ENCODE measurements at places on chromosomes 5 and 9.

GRCh38 chr9:5671711-5672353 lies 42.9 kb downstream of the RIC1 start:
- no peak for DNase-seq

DNA sequence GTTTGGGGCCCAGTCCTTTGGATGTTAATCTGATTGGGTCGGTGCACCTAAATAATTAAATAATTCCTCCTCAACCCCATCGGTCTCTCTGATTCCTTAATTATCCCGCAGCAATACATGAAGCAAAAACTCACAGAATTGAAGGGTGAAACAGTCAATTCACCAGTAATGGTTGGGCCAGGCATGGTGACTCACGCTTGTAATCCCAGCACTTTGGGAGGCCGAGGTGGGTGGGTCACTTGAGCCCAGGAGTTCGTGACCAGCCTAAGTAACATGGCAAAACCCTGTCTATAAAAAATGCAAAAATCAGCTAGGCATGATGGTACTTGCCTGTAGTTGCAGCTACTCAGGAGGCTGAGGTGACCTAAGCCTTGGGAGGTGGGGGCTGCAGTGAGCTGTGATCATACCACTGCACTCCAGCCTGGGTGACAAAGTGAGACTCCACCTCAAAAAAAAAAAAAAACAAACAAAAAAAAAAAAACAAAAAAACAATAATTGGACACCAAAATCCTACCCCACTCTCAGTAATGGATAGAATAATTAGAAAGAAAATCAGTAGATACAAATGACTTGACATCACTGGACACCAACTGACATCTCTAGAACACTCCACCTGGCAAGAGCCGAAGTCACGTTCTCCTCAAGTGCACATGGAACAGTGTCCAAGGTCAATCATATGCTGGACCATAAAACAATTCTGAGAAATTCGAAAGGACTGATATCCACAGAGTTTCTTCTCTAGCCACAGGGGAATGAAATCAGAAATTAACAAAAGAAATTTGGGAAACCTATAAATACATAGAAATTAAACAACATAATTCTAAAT lies 5.3 kb downstream of the ABO start:
- no peak for DNase-seq

DNA sequence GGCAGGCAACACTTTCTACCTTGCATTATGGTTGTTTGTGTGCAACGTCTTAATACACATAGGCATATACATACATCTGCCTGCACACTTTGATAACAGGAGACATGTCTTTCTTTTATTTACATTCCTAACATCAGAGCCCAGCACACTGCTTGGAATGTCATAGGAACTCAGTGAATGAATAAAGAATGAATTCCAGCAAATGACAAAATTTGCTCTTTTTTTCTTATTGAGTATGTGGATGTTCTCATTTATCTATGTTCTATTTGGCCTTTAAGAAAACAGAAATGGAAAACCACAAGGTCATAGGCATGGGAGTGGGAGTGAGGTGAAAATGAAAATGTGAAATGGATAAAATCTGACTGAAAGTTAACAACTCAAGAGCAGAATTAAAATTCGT lies 36.3 kb upstream of the PALM2AKAP2 start:
- DNase-seq = no peak

GRCh38 chr5:133612249-133612860 lies at the start of gene FSTL4:
FSTL4 (minus strand) TSS chr5:133612541.
- DNase-seq = no peak

GRCh38 chr9:16627521-16627920 lies 242.9 kb downstream of the BNC2 start:
- no peak for DNase-seq

- DNase-seq = no peak
These were observed 5.4 kb downstream of the NR5A1 start for GRCh38 chr9:124501771-124502320.

GRCh38 chr5:113163328-113163727 lies 186.7 kb downstream of the DCP2 start:
- no peak for DNase-seq

GRCh38 chr5:146761811-146762210 lies 116.7 kb downstream of the PPP2R2B start:
- DNase-seq = no peak

DNA sequence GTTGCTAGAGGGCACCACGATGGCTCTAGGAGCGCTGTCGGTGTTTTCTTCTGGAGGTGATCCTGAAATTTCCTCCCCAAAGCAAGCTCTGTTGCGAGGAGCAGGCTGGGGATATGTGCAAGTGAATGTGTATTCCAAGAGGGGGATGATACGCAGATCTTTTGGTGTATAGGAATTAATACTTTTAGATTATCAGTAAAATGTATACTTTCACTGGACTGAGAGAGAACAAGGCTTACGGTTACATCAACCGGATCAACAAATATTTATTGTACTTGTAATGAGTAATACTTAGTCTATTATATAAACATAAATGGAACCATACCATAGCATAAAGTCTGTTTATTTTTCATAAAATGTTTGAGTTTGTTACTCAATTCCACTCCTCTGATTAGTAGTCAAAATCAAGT lies 632 bp upstream of the PRKAA1 start:
- DNase-seq = no peak

DNA sequence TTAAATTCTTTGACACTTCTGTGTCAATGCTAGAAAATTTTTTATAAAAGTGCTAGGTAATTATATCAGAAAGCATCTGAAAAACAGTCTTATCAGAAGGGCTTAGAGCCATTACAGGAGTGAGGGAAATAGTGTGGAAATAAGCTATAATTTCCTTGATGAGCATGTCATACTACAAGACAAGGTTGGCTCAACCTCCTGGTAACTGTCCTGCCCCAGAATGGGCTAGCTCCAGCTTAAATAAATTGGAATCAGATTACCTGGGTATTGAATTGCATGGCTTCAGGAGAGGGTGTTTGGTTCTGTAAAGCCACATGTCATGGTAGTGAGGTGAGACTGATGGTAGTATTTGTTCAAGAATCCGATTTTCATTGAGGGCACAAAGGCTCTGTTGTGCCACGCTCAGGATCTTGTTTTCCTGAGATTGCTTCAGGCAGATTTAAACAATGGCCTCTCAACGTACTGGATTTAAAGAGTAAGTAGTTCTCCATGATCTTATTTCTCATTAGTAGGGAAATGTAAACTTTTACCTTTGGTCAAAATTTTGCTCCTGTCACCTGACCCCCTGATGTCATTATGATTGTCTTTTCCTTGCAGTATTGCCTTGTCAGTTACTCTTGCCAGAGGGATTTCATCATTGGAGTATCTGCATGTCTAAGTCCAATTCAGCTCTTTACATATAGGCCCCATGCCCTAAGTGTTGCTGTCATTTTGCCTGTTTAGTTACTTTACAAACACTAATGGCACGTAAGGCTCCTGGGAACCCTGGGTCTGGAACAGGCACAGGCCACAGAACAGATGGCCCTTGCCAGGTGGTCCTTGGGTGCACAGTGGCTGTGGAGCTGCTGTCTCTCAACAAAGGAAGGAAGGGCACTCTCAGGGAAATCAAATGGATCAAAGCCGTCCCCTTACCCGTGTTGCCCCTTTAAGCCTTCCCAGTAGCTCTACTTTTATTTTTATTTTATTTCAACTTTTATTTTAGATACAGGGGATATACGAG lies 21.3 kb downstream of the TRIO start:
- DNase-seq = no peak

GRCh38 chr9:91273853-91274552 lies 87.7 kb downstream of the AUH start:
- DNase-seq = no peak

DNA sequence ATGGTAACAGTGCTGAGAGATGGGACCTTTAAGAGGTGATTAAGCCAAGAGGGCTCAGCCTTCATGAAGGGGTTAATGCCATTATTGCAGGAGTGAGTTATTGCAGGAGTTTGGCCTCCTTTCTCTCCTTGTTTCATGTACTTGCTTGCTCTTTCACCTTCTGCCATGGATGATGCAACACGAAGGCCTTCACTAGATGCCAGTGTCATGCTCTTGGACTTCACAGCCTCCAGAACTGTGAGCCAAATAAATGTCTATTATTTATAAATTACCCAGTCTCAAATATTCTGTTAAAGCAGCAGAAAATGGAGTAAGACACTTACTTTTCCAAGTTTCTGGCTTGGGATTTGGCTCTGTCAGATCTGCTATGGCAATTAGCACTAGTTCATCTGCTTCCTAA lies 38.4 kb upstream of the RECK start:
- no peak for DNase-seq

GRCh38 chr5:167208911-167209310 lies 1082.5 kb upstream of the WWC1 start:
- DNase-seq = no peak

GRCh38 chr5:150488519-150489359 lies 19.2 kb upstream of the NDST1 start:
- no peak for DNase-seq

DNA sequence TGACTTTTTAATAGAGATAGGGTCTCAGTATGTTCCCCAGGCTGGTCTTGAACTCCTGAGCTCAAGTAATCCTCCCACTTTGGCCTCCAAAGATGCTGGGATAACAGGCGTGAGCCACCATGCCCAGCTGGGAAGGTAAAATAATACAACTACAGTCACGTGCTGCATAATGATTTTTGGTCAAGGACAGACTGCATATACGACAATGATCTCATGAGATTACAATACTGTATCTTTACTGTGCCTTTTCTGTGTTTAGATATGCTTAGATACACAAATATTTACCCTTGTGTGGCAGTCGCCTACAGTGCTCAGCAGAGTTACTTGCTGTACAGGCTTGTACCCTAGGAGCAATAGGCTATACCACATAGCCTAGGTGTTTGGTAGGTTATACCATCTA lies 14.2 kb upstream of the IRF1 start:
- no peak for DNase-seq

- no peak for DNase-seq
These were observed 16.2 kb downstream of the ATPSCKMT start for GRCh38 chr5:10233505-10233904.

DNA sequence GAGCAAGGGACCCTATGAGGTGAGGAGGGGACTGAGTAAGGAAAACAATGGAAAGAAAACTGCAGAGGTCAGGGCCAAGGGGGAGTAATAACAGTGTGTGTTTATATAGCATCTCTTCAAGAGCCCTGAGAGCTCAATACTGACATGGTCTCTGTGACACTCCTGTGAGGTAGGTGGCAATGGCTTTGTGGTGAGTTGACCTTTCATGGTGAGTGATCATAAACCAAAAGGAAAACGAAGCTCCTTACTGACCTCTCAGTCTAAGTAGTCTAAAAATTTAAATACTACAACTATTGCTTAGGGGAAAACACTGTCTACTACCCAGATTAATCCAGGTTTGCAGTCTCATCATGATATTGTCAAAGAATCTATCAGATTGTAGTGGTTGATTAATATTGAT lies 130.9 kb downstream of the SNCAIP start:
- DNase-seq = no peak
